ENCODE measurements at places on chromosomes 2 and 18. TPM values are rescaled to one million over a fixed set of nuclear protein-coding genes. Genes with fewer than 3 reads are reported as not detected.

GREB1 gene
- polyA plus RNA-seq = 0.32 TPM

KLHL30 gene
- not detected for polyA plus RNA-seq

ABCG8 gene
- not detected for polyA plus RNA-seq

SP5 gene
- polyA plus RNA-seq = not detected

ITPRIPL1 gene
- polyA plus RNA-seq = 0.22 TPM

TWSG1 gene
- 11.6 TPM for polyA plus RNA-seq

CMPK2 gene
- not detected for polyA plus RNA-seq

SGO2 gene
- 10.3 TPM for polyA plus RNA-seq

ASB18 gene
- polyA plus RNA-seq = not detected

ANKRD62 gene
- polyA plus RNA-seq = not detected

DPYSL5 gene
- 10.1 TPM for polyA plus RNA-seq

CD302 gene
- polyA plus RNA-seq = 5.9 TPM

MYO7B gene
- not detected for polyA plus RNA-seq

BCL2L11 gene
- polyA plus RNA-seq = 2.7 TPM

SERPINB10 gene
- polyA plus RNA-seq = not detected

ZC3H8 gene
- 50.0 TPM for polyA plus RNA-seq

FIGN gene
- polyA plus RNA-seq = 11.4 TPM

C2orf80 gene
- 28.1 TPM for polyA plus RNA-seq

CIDEA gene
- polyA plus RNA-seq = not detected

CCDC178 gene
- not detected for polyA plus RNA-seq

IL1RN gene
- not detected for polyA plus RNA-seq

SERPINB4 gene
- polyA plus RNA-seq = not detected

CCDC138 gene
- 3.6 TPM for polyA plus RNA-seq

CD8B2 gene
- not detected for polyA plus RNA-seq

MOGAT1 gene
- not detected for polyA plus RNA-seq

Data from Purkinje cell (primary cell).